Stomach (tissue), 19 donors: ENCODE measurements at places on chromosomes 7 and 10. TPM values are rescaled to one million over a fixed set of nuclear protein-coding genes. Genes with fewer than 3 reads are reported as not detected.

Gene NEURL1
- 1.2 TPM for polyA plus RNA-seq

Gene CACNB2
- polyA plus RNA-seq, result 0.37 TPM

Gene SLC29A4
- polyA plus RNA-seq, result 2.7 TPM

Gene ASNS
- 24.9 TPM for polyA plus RNA-seq

DNA sequence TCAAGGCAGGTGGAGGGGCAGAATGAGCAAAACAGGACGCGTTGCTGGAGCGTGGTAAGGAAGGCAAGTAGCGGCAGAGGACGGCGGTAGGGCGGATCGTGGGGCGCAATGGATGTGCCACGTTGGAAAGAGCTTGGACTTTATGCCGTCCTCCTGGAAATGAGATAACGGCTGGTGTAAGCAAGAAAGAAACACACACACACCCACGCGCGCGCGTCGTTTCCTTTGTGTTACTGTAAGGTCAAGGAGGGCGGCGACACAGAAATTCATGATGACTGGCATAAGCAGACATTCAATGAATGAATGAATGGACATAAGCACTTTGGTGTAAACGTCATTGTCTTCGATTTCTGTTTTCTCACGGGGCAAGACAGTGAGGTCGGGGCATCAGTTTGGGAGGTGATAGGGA lies 683 bp upstream of the ENTPD7 start:
- DNase-seq, result peak; percentile 84

GRCh38 chr10:101569622-101570427 lies 18.2 kb downstream of the POLL start:
- peak; percentile 88 for DNase-seq

- DNase-seq, result no peak
Observed at GRCh38 chr10:131820626-131821025, 80.2 kb upstream of the PPP2R2D start.

GRCh38 chr10:60155099-60155877 lies 234.4 kb downstream of the ANK3 start:
- DNase-seq, result no peak

GRCh38 chr10:110865186-110865808 lies 6.4 kb upstream of the PDCD4 start:
- DNase-seq, result peak; percentile 73

DNA sequence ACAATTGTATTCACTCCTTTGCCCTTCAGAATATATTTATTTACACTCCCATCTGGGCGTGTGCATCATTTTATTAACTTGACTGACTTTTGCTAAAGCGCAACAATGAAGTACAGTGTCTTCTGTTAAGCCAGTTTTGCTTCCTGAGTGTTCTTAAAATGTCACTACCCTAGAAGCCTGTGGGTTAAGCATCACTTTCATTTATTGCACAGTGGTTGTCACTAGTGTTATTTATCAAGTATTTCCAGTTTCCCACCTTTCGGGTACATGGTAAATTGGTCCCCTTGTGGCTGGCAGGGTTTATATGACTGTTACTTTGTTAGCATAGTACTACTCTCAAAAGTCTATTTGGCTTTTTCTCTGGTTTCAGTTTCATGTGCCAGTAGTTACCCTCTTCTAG lies 3.3 kb downstream of the HILPDA start:
- DNase-seq, result no peak

- no peak for DNase-seq
Observed at GRCh38 chr10:50625649-50626132, 1.9 kb upstream of the SGMS1 start.

DNA sequence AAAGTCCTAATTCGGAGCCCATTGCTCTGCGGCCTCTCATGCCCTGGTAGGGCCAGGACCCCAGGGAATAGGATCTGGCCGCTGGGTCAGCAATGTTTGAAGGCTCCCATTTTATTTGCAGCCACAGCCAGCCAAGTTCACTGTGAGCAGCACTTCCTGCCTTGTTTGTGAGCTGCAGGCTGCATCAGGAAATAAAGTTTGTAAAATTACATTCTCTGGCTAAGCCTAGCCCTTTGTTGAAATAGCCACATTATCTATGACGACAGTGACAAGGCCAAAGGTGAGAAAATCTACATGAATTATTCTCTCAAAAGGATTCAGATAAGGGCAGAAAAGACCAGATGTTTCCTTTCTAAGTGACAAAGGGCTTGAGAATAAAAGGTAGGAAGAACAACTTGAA lies 23.7 kb upstream of the ITGB1 start:
- peak; percentile 50 for DNase-seq

- DNase-seq, result no peak
Observed at GRCh38 chr10:49263591-49263990, 35.4 kb upstream of the C10orf71 start.

GRCh38 chr10:42932735-42933447 lies 144.0 kb upstream of the RET start:
- no peak for DNase-seq

GRCh38 chr7:1873857-1874589 lies 203.9 kb downstream of the ELFN1 start:
- no peak for DNase-seq

- DNase-seq, result peak; percentile 58
Observed at GRCh38 chr10:21194510-21194993, 297.4 kb upstream of the NEBL start.

- no peak for DNase-seq
Observed at GRCh38 chr7:131096267-131096927, 231.3 kb upstream of the MKLN1 start.

GRCh38 chr10:60664859-60665258 lies 113.4 kb upstream of the CDK1 start:
- DNase-seq, result no peak

DNA sequence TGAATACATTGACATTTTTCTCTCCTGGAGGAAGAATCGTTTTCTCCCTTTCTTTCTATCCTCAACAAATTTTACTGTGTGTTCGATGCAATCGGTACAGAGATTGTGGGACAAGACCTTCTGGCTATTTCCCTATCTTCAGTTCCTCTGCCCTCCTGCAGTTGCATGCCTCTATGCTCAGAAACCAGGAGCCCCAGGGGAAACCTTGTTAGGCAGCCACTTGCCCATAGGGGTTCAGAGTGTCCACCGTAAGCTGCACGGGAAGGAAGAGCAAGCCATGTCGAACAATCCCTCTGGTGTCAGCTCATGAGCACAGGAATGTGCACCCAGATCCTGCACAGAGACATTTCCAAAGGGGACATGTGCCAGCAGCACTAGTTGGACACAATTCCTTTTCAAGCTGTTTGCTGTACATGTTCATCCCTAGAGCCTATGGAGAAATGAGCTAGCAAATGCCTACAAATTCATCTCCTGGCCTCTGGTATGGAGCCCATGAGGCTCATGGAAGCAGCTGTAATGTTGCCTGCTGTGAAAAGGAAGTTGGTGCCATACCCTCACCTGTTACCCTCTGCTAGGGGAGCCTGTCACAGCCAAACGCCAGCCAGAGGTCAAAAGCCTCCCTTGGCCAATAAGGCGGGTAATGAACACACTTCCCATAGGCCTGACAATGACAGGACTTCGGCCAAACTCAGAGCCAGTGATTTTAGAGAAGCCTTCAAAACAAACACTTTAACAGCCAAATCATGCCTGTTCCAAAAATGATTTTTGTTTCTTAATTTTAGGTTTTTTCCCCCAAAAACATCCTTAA lies 35.9 kb upstream of the ASAH2 start:
- no peak for DNase-seq

- no peak for DNase-seq
Observed at GRCh38 chr10:132148261-132149251, 38.2 kb upstream of the DPYSL4 start.

GRCh38 chr7:115471891-115472290 lies 550.0 kb downstream of the MDFIC start:
- no peak for DNase-seq
